ENCODE measurements at places on chromosomes 7 and 10. TPM values are rescaled to one million over a fixed set of nuclear protein-coding genes. Genes with fewer than 3 reads are reported as not detected.

GRCh38 chr7:46220066-46220630, 299.1 kb upstream of the IGFBP3 start:
- H3K36me3 ChIP-seq, result no peaks in the 10 kb centered on the region
- H3K4me3 ChIP-seq, result no peak overlapping the region
- no peak overlapping the region for H3K27ac ChIP-seq
- H3K27me3 ChIP-seq, result no peaks in the 10 kb centered on the region

DNA sequence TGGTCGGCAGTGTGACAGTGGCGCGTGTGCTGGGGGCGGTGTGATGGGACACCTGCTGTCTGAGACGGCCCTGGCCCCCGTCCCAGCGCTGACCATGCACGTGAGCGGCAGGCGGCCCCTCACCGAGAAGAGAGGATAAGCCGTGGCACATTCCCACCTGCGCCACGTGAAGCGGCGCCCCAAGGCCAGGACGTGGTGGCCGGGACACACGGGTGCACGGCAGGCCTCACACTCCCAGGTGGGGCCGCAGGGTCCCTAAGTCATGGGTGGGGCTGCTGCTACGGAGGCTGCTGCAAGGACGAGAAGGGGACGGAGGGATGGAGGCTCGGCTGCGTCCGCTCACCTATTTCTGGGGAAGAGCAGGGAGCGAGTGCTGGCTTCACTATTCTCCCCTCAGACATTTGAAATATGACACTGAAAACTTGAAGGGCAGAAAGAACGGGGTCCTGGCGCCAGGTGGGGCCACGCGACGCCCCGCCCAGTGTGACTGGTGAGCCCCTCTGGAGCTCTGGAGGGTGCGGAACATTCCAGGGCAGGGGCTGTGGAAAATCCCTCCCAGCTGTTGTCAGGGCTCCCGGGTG, 7.5 kb downstream of the CYP2W1 start:
- no peak overlapping the region for H3K4me3 ChIP-seq
- H3K27me3 ChIP-seq, result no peaks in the 10 kb centered on the region
- H3K27ac ChIP-seq, result no peak overlapping the region
- DNase-seq, result no peak
- H3K36me3 ChIP-seq, result no peaks in the 10 kb centered on the region
- no peaks in the 10 kb centered on the region for H3K4me1 ChIP-seq

DNA sequence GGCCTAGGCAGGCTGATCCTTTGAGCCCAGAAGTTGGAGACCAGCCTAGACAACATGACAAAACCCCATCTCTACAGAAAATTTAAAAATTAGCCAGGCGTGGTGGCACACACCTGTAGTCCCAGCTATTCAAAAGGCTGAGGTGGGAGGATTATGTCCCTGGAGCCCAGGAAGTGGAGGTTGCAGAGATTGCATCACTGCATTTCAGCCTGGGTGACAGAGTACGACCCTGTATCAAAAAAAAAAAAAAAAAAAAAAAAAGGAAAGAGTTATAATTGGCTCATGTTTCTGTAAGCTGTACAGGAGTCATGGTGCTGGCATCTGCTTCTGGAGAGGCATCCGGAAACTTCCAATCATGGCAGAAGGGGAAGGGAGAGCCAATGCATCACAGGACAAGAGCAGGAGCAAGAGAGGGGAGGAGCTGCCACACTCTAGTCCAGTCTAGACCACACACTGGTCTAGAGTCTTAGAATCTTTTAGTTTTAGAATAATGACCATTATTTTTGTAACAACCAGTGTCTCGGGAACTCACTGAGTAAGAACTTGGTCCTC, 16.8 kb downstream of the DOCK1 start:
- no peak overlapping the region for H3K27ac ChIP-seq
- no peaks in the 10 kb centered on the region for H3K4me1 ChIP-seq
- H3K27me3 ChIP-seq, result no peaks in the 10 kb centered on the region
- no peak overlapping the region for H3K4me3 ChIP-seq

DNA sequence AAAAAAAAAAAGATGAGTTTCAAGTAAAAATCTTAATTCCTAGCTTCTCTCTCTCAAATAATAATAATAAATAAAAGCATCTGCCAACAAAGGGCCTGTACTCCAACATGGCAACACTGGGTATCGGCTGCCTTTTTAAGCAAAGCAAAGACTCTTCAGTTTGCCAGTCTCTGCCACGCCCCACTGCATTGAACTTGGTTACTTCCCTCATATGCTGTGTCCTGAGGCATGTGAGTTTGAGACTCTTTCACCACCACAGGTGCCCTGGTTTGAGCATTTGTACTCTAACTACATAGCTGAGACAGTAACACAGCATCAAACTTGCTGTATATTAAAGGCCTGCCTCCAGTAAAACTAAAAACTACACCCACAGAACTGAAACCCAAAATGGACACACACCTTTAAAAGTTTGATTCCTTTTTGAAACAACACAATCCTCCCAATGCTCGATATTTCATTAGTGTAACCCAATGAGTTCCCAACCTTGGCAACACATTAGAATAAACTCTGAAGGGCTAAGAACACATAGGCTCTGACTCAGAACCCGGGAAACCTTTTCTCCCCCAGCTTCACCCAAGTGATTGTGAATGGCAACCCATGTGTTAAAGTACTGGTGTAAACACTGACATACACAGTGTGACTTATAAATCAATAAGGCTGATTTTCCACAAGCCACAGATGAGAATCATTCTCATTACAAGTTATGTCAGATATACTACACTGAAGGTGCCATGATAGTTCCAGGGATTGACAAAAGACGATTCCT, 12.0 kb downstream of the JAZF1 start:
- no peaks in the 10 kb centered on the region for H3K36me3 ChIP-seq
- H3K27ac ChIP-seq, result no peak overlapping the region
- peaks cover 12% of the 10 kb centered on the region for H3K4me1 ChIP-seq
- DNase-seq, result no peak

Gene CALCR
- 16.8 TPM for total RNA-seq

Data from endodermal cell (in vitro differentiated cells).